ENCODE measurements at places on chromosomes 1 and 21. TPM values are rescaled to one million over a fixed set of nuclear protein-coding genes. Genes with fewer than 3 reads are reported as not detected.

The ALX3 gene
- not detected for total RNA-seq

DNA sequence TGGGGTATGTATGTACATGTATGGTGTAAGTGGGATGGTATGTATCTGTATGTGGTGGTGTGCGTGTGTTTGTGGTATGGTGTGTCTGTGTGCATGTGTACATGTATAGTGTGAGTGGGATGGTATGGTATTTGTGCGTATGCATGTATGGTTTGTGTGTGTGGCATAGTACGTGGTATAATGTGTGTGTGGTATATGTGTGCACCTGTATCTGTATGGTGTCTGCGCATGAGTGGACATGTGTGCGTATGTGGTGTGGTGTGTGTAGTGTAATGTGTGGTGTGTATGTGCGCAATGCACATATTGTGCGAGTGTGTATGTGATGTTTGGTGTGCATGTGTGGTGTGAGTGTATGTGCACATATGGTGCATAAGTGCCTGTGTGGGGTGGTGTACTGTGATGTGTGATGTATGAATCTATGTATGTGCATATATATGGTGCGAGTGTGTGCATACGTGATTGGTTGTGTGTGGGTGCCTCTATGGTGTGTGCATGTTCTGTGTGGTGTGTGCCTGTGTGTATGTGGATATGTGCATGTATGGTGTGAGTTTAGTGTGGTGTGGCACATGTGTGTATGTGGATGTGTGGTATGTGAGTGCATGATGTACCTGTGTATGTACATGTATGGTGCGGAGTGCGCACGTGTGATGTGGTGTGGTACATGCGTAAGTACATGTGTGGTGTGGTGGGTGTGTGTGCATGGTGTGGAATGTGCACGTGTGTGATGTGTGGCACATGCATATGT, 38.8 kb downstream of the WDR4 start:
- DNase-seq = no peak

GRCh38 chr1:27476237-27476636, 13.7 kb downstream of the WASF2 start:
- DNase-seq = no peak

DNA sequence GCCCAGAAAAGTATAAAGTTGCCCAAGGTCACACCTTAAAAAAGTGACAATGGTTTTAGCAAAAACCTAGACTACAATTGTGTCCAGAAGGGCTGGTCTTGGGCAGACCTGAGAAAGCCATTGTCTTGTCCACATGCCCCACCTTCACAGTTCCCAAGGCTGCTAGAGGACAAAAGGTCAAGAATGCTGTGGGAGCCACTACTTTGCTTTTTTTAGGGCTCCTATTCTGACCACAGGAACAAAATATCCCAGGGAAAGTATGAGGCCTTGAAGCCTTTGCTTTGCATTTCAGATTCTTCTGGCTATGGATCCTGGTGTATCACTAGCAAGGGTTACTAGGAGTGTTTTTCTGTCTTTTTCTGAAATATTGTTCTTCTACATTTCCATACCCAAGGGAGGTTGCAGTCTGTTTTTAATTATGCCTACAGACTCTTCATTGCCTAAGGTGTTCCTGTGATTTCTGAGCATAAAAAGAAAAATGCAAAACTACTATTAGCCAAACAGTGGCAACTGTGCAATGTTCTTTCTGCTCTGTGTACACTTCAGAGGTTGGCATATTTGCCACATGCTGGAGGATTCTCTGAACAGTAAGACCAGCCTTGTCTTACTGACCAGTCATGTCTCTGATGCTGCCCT, 10.7 kb downstream of the C1orf162 start:
- no peak for DNase-seq

The NFASC gene
- 0.75 TPM for total RNA-seq

- DNase-seq = no peak
Measured at GRCh38 chr1:32759521-32759981, 57.0 kb upstream of the SYNC start.

GRCh38 chr1:162271972-162272371, 104.7 kb downstream of the SPATA46 start:
- DNase-seq = no peak

GRCh38 chr1:167825419-167826079, 88.4 kb downstream of the ADCY10 start:
- DNase-seq = no peak

- peak; percentile 52 for DNase-seq
Measured at GRCh38 chr1:165152727-165153126, 203.8 kb downstream of the LMX1A start.

DNA sequence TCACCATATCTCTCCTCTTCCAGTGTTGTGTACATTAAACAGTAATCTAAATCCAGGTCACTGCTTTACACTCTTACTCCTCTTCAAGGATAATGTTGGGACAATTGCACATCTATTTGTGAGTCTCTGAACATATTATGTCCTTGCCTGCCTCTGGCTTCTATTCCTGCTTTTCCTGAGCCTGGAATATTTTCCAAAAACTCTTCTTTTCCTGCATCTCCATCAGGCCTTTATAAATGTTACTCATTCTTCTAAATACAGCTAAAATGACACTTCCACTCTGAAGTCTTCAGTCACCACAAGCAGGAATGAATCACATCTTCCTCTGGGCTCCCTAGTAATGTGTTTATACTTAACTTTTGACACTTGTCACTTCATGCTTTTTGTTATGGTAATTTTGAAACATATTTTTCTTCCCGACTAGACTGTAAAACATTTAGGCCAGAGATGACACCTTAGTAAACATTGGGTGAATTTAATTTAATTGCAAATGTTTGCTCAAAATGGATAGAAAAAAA, 396.0 kb downstream of the LRRIQ3 start:
- no peak for DNase-seq

The CD48 gene
- 0.62 TPM for total RNA-seq

The SH2D2A gene
- 1.1 TPM for total RNA-seq

- DNase-seq = no peak
Measured at GRCh38 chr21:46150073-46150472, 5.3 kb downstream of the FTCD start.

DNA sequence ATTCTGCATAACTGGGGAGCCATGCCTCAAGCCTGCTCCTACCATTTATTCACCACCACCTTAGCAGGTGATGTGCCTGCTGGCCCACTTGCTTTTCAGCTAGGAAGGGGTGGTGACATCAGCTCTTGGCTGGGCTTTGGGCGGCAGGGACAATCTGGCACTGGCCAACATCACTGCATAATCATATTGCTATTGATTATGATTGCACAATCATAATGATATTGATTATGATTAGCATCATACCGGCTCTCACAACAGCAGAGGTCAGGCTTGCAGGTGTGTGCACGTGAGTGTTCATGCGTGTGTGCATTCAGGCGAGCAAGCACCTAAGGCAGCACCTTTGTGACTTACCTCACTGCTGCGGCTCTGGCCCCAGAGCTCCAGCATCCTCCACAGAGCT, 273.8 kb downstream of the AJAP1 start:
- DNase-seq = no peak

Data from gastrocnemius medialis (tissue), 4 donors.